ENCODE measurements at places on chromosomes 11 and 22. TPM values are rescaled to one million over a fixed set of nuclear protein-coding genes. Genes with fewer than 3 reads are reported as not detected.

RAB6A gene
- 227 TPM for total RNA-seq

MOGAT2 gene
- total RNA-seq = 0.39 TPM

OR1S2 gene
- not detected for total RNA-seq

CDC45 gene
- 44.6 TPM for total RNA-seq

GDPD5 gene
- total RNA-seq = 28.6 TPM

NCAM1 gene
- 1.1 TPM for total RNA-seq

SLC22A9 gene
- total RNA-seq = 1.7 TPM

CSF2RB gene
- not detected for total RNA-seq

CRACR2B gene
- 15.4 TPM for total RNA-seq

VPS37C gene
- total RNA-seq = 36.3 TPM

Measured in Caco-2 (cell line).